DMS 273 treated with DMSO at 0.1 percent for 48 hours (cell line): ENCODE measurements at places on chromosomes 6 and 20.

DNA sequence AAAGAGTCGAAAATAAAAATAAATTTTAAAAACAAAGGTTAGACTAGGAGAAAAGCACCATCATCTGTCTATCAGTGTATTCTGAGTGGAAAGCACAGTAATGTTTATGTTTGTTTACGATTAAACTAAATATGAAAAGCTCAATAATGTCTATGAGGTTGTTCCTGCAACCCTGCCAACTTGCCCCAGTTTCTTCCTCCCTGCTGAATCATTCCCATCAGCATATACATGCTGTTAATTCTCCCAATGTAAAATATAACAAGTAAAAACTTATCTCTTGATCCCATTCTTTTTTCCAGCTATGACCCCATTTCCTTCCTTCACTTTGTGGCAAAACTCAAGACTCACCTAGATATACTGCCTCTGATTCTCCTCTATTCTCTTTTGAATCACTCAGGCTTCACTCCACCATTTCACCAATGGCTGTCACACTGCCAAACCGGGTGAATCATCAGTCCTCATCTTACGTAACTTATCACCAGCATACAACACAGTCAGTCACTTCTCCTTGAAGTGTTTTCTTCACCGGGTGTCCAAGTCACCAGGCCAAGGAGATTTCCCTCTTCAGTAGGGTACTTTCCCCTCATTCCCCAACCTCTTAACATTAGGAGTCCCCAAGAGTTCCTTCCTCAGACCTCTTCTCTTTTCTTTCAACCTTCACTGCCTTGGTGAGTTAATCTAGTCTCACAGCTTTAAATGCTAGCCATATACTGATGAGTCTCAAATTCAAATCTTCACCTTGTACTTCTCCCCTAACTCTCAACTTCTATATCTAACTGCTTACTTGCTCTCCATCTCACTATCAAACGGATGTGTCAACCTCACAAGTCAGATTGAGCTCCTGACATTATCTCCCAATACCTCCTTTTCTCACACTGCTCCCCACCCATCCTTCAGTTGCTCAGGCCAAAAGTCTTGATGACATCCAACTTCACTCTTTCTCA, 6.2 kb downstream of the TMEM242 start:
- DNase-seq: no peak

GRCh38 chr6:168939041-168939440, 314.6 kb downstream of the THBS2 start:
- DNase-seq: no peak

GRCh38 chr6:83488861-83489260, 23.5 kb upstream of the PRSS35 start:
- no peak for DNase-seq

DNA sequence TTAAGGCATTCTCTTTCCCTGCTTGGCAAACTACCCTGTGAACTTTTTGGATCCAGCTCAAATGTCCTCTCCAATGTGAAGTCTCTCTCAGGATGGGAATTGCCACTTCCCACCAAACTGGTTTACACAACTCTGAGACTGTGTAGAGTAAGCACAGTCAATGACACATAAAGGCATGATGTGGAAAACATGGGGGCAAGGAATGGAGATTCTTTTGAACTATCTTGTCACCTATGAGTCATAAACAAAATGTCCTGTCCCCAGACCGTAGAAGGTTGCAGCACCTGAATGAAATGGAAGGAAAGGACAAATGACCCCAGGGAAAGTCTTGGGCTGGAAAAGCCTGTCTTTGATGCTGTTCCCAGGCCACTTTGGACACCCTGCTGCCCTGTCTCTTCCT, 11.0 kb upstream of the KIF13A start:
- no peak for DNase-seq

DNA sequence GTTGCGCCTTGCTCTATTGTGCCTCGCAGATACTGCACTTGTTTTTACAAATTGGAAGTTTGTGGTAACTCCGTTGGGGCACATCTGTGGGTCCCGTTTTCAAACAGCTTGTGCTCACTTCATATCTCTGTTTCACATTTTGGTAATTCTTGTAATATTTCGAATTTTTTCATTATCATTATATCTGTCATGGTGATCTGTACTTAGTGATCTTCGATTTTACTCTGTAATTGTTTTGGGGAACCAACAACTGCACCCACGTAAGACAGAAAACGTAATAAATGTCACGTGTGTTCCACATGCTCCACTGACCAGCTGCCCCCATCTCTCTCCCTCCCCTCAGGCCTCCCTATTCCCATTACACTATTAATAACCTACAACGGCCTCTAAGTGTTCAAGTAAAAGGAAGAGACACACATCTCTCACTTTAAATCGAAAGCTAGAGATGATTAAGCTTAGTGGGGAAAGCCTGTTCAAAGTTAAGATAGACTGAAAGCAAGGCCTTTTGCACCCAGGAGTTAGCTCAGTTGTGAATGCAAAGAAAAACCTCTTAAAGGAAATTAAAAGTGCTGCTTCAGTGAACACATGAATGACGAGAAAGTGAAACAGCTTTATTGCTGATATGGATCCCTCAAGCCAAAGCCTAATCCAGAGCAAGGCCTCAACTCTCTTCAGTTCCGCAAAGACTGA, 26.9 kb downstream of the TTLL2 start:
- no peak for DNase-seq

- no peak for DNase-seq
Measured at GRCh38 chr6:13278164-13278563, 50.2 kb downstream of the TBC1D7 start.

DNA sequence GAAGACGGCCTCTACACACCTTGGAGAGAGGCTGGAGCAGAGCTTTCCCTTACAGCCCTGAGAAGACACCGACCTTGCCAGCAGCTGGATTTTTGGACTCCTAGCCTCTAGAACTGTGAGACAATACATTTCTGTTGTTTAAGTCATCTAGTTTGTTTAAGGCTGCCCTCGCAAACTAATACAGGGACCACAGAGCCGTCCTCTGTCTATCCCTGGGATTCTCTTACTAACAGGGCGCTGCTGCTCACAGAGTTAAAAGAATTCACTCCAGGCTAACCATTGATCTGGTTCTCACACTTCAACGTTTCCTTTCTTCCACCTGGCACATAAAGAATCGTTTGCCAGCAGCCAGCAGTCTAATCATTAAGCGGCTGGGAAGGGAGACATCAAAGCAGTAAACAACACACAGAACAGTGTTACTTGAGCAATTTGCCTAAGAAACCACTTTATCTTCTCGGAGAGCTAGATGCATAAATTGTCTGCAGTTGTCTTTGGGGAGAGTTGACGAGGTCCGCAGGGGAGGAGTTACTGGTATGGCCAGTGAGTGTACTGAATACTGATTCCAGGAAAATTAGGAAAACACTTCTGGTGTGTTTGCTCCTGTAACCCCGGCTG, 103.5 kb upstream of the AKAP12 start:
- DNase-seq: no peak

DNA sequence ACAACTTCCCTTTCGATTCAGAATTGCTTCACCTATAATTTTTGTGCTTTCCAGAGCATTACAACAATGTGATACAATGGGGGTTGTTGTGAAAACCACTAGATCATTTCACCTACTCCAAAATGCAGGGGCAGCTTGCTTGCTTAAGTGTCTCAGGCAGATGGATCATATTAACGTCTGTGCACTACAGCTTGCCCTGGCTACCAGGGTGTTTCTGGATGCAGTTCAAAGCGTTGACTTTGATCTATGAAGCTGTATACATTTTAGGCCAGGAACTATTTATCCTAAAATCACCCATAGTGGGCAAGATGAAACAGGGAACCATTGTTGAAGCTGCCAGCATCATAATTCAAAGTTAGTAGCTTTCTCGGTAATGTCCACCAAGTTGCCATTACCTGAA, 339.5 kb upstream of the HSF2 start:
- DNase-seq: no peak

DNA sequence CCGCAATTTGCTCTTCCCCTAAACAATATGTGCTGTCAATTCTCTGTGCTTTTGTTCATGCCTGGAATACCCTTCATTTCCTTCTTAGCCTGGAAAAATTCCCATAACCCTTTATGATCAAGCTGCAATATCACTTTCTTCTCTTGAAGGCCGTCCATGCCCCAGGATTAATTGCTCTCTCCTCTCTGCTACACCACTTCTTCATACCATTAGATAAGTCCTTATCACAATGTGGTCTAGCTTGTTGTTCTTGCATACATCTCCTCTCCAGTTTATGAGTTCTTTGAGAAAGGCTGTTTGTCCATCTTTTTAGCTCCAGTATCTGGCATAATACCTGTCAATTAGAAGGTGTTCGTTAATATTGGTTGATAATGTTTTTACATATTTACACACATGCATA, 111.2 kb upstream of the SAMD5 start:
- DNase-seq: no peak

- DNase-seq: no peak
Measured at GRCh38 chr6:423799-424345, 32.3 kb downstream of the IRF4 start.

- DNase-seq: no peak
Measured at GRCh38 chr6:139550361-139550760, 175.9 kb upstream of the CITED2 start.

DNA sequence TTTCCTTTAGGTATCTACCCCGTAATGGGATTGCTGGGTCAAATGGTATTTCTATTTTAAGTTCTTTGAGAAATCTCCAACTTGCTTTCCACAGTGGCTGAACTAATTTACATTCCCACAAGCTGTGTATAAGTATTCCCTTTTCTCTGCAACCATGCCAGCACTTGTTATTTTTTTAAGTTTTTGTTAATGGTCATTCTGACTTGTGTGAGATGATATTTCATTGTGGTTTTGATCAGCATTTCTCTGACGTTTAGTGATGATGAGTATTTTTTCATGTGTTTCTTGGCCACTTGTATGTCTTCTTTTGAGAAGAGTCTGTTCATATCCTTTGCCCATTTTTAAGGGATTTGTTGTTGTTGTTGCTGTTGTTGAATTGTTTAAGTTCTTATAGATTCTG, 871.1 kb downstream of the KIF16B start:
- no peak for DNase-seq

GRCh38 chr20:47421076-47421475, 64.6 kb upstream of the ZMYND8 start:
- no peak for DNase-seq

DNA sequence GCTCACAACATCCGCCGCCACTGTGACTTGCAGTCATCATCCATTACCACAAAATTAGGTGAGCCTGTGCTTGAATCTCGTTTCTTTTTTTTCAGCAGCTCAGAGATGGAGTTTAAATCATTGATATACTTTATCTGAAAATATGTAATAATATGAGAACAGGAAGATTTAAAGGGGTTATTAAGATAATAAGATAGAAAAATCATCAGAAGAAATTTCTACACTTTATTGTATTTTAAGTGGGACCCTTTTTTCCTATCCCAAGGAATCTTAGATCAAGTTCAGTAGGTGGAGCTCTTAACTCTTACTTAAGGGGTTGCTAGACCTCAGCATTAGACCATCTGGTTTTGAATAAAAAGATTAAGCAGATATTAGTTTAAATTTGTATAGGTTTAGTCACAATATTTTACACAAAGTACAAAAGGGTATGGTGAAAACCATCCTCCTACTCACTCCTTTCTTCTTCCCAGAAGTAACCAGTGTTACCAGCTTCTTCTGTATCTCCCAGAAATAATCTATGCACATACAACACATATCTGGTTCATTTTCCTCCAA, 9.4 kb upstream of the NCOA7 start:
- peak; percentile 70 for DNase-seq

GRCh38 chr20:50722424-50723155, 8.8 kb upstream of the PARD6B start:
- DNase-seq: no peak

GRCh38 chr6:55636406-55637102, 57.6 kb upstream of the HMGCLL1 start:
- DNase-seq: no peak

GRCh38 chr20:50681359-50682064, 9.8 kb downstream of the RIPOR3 start:
- no peak for DNase-seq

DNA sequence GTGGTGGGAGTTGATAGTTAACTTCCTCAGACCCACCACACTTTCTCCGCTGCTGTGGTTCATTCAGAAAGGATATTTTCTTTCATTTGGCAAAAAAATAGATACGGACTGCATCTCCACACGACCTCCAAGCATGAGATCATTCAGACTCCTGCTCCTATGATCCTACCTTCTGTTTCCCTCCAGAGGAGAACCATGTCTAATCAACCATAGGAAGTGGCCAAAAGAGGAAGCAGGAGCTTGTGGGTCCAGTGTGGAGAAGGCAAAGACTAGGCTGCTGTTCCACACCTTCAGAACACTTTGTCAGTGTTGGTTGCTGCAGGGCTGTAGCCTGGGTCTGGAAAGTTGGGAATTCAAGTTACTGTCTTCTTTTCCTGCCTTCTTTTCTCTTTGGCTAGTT, 10.6 kb upstream of the KIF13A start:
- no peak for DNase-seq

- DNase-seq: no peak
Measured at GRCh38 chr6:17291778-17292177, 10.6 kb downstream of the RBM24 start.

DNA sequence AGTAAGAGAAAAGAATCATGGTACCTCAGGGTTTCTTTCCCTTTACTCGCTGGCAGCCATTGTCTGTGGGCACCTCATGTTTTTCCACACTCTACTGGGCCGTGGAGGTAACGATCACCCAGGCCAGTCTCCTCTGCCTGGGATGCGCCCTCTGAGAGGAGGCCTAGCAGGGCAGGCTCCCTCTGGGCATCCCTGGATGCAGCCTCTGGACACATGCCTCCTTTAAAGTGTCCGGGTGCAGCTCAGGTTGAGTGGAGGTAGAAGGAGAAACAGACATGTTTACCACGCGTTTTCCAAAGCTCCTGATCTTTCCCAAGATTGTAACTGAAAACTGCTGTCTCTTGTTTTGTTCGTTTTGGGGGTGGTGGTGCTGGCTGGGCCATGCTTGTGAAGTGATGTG, 13.8 kb upstream of the NPEPL1 start:
- no peak for DNase-seq

- DNase-seq: no peak
Measured at GRCh38 chr6:167396659-167397490, 72.0 kb downstream of the TTLL2 start.
